ENCODE measurements at places on chromosomes 16 and 17.

GRCh38 chr17:14304773-14305517 lies 4.1 kb downstream of the HS3ST3B1 start:
- H3K27me3 ChIP-seq: no peaks in the 10 kb centered on the region
- H3K4me1 ChIP-seq: peaks cover 57% of the 10 kb centered on the region
- no peak for DNase-seq
- no peak overlapping the region for H3K27ac ChIP-seq

- no peak overlapping the region for H3K27ac ChIP-seq
- no peak overlapping the region for H3K4me3 ChIP-seq
- no peak for DNase-seq
- H3K4me1 ChIP-seq: no peaks in the 10 kb centered on the region
- no peaks in the 10 kb centered on the region for H3K36me3 ChIP-seq
These were observed 36.2 kb downstream of the CDRT4 start for GRCh38 chr17:15431196-15431595.

GRCh38 chr17:12979826-12980500 lies 37.9 kb downstream of the ELAC2 start:
- no peak overlapping the region for H3K4me3 ChIP-seq
- H3K27me3 ChIP-seq: no peaks in the 10 kb centered on the region
- H3K27ac ChIP-seq: no peak overlapping the region
- H3K36me3 ChIP-seq: no peaks in the 10 kb centered on the region
- H3K4me1 ChIP-seq: no peaks in the 10 kb centered on the region

GRCh38 chr16:61002479-61003204 lies 1033.6 kb downstream of the CDH8 start:
- H3K36me3 ChIP-seq: no peaks in the 10 kb centered on the region
- H3K4me3 ChIP-seq: no peak overlapping the region
- no peak for DNase-seq
- no peaks in the 10 kb centered on the region for H3K4me1 ChIP-seq
- H3K27me3 ChIP-seq: no peaks in the 10 kb centered on the region

- no peak overlapping the region for H3K4me3 ChIP-seq
- no peak for DNase-seq
- no peak overlapping the region for H3K27ac ChIP-seq
- no peaks in the 10 kb centered on the region for H3K4me1 ChIP-seq
- no peaks in the 10 kb centered on the region for H3K36me3 ChIP-seq
- H3K27me3 ChIP-seq: no peaks in the 10 kb centered on the region
These were observed 93.6 kb upstream of the DYNLRB2 start for GRCh38 chr16:80447241-80447640.

DNA sequence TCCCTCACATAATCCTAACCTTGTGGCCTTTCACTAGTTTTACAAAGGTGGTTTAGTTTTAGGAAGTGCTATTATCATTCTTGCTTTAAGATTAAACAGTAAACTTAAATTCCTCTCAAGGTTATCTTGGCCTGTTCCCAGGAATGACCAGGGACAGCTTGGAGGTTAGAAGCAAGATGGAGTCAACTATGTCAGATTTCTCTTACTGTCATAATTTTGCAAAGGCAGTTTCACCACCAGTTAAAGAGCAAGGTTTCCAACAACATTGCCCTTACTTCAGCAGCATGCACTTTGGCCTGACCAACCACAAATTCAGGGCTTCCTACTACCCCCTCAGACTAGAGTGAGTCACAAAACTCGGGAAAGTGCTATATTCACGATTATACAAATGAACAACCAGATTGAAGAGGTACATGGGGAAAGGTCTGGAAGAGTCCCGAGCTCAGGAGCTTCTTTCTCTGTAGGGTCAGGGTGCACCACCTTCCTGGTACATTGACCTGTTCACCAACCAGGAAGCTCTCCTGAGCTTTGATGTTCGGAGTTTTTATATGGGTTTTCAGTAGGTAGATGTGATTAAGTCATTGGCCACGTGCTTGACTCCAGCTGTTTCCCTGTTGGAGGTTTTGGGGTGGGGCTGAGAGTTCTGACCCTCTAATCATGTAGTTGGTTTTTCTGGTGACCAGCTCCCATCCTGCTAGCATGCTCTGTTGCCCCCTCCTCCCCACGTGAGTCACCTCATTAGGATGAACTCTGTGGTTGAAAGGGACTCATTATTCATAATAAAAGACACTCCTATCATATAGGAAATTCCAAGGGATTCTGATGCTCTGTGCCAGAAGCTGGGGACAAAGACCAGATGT lies 19.4 kb downstream of the RHOT1 start:
- no peak overlapping the region for H3K27ac ChIP-seq
- no peaks in the 10 kb centered on the region for H3K4me1 ChIP-seq
- no peak for DNase-seq
- no peak overlapping the region for H3K4me3 ChIP-seq
- H3K36me3 ChIP-seq: peaks cover 4% of the 10 kb centered on the region

GRCh38 chr17:68196394-68197090 lies 51.3 kb upstream of the AMZ2 start:
- no peak for DNase-seq
- H3K4me1 ChIP-seq: peaks cover 61% of the 10 kb centered on the region
- no peaks in the 10 kb centered on the region for H3K27me3 ChIP-seq
- no peak overlapping the region for H3K27ac ChIP-seq
- peak overlapping the region; percentile 86 for H3K4me3 ChIP-seq

DNA sequence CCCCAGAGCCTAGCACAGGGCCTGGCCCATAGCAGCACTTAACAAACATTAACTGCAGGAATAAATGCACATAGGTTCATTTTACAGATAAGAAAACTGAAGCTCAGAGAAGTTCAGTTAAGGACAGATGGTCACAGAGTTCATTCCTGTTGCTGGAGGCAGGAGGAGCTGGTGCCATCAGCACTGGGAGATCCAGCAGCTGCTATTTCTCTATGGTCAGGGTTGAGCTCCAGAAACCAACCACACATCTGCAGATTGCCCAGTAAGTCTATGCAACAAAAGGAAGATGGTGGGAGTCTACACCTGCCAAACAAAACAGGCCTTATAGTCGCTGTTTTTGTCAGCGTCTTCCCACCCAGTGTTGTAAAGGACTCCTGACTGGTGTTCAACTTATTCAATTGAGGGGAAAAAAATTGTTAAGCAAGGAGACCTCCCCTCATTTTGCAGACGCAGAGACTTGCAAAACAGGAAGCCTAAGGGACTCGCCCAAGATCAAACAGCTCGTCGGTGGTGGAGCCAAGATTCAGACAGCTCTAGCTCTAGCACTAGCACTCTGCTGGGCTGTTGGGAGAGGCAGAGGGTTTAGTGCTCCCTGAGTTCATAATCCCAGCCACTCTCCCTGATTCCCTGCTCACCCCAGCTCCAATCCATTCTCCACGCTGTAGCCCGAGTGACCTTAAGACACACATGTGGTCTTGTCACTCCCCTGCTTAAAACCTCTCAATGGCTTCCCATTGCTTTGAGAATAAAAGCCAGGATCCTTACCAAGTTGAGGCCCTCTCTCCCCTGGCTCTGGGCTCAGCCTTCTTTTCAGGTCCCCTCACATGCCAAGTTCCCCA lies 9.0 kb downstream of the NOG start:
- peak; percentile 46 for DNase-seq
- no peaks in the 10 kb centered on the region for H3K27me3 ChIP-seq
- H3K27ac ChIP-seq: peak overlapping the region; percentile 68
- H3K4me3 ChIP-seq: no peak overlapping the region

DNA sequence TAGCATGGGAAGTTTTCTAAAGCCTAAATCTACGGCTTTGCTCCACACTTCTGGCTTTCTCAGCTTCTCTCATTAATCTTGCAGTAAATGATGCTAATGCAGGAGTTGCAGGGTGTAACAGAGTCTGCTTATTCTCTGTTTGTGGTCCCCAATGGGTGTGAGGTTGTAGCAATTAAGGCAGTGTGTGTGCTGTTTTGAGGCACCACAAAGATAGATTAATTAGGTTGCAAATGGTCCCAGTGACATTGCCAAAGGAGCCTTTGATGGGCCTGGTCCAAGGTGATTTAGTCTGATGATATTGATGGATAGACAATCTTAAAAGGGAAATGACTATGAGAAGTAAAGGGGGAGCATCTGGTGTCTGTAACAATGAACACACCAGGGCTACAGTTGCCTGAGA lies 1313.7 kb upstream of the CDH8 start:
- DNase-seq: no peak
- no peaks in the 10 kb centered on the region for H3K4me1 ChIP-seq
- H3K36me3 ChIP-seq: no peaks in the 10 kb centered on the region
- no peak overlapping the region for H3K27ac ChIP-seq
- no peak overlapping the region for H3K4me3 ChIP-seq

DNA sequence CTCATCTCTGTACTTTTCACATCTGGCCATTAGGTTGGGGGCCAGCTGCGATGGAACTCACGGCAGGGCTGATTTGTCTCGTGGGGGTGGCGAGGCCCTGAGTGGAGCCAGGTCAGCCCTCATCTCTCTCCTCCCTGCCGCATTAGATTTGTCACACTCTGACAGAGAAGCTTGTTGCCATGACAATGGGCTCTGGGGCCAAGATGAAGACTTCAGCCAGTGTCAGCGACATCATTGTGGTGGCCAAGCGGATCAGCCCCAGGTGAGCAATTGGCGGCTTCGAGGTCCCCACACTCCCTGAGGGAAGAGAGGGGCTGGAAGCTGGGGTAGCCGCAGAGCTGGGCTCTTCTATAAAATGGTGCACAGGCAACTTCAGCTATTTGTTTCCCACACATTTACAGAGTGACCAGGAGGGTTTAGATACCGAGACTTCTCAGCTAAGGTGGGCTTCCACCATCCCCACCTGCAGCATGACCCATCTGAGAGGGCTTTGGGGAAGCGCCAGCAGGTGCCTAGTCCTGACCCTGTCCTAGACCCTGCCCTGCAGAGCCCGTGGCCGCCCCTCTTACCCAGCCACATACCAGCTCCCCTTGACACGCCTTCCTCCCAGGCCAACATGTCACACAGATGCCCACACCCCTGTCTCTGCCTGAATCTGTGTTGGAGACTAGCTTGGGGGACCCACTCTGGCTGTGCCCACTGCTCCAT lies 8.4 kb downstream of the TMEM98 start:
- H3K36me3 ChIP-seq: no peaks in the 10 kb centered on the region
- no peak overlapping the region for H3K27ac ChIP-seq
- peaks cover 36% of the 10 kb centered on the region for H3K27me3 ChIP-seq
- H3K4me3 ChIP-seq: no peak overlapping the region
- peaks cover 6% of the 10 kb centered on the region for H3K4me1 ChIP-seq

DNA sequence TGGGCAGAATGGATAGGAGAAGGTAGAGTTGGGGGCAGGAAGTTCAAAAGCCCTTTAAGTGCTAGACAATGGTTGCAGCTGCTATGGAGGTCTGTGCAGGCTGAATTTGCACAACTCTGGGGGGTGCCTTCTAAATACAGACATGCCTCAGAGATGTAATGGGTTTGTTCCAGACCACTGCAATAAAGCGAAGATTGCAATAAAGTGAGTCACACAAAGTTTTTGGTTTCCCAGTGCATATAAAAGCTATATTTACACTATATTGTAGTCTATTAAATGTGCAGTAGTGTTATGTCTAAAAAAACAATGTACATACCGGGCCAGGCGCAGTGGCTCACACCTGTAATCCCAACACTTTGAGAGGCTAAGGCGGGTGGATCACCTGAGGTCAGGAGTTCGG lies 60.5 kb upstream of the MYOCD start:
- no peak overlapping the region for H3K4me3 ChIP-seq
- H3K36me3 ChIP-seq: no peaks in the 10 kb centered on the region
- no peaks in the 10 kb centered on the region for H3K4me1 ChIP-seq
- no peak for DNase-seq
- no peak overlapping the region for H3K27ac ChIP-seq
- H3K27me3 ChIP-seq: no peaks in the 10 kb centered on the region

GRCh38 chr16:78209951-78210661 lies 110.7 kb downstream of the WWOX start:
- H3K27ac ChIP-seq: no peak overlapping the region
- H3K4me3 ChIP-seq: no peak overlapping the region
- no peaks in the 10 kb centered on the region for H3K27me3 ChIP-seq
- H3K4me1 ChIP-seq: no peaks in the 10 kb centered on the region
- no peak for DNase-seq
- H3K36me3 ChIP-seq: no peaks in the 10 kb centered on the region
